ENCODE measurements at places on chromosomes 3 and 15.

- no peak for DNase-seq
Measured at GRCh38 chr3:52120556-52121463, 33.4 kb downstream of the POC1A start.

DNA sequence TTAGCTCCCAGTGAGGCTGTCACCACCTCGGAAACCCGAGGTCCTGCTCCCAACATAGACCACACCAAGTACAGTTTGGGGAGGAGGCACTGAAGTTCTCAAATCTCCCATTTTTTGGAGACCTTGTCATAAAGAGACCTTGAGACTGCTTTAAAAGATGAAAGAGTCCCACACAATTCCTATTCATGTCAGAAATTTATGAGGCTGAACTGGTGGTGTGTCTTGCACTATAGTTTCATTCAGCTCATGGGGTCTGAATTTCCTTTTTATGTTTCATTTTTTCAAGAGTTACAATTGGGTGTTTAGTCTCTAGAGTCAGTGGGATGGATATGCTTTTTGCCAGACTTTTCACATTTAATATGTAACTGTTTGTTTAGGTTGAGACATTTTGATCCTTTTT is 318.1 kb upstream of the LRRFIP2 start:
- no peak for DNase-seq

GRCh38 chr3:160115387-160115786 is 109.8 kb upstream of the C3orf80 start:
- DNase-seq: no peak

DNA sequence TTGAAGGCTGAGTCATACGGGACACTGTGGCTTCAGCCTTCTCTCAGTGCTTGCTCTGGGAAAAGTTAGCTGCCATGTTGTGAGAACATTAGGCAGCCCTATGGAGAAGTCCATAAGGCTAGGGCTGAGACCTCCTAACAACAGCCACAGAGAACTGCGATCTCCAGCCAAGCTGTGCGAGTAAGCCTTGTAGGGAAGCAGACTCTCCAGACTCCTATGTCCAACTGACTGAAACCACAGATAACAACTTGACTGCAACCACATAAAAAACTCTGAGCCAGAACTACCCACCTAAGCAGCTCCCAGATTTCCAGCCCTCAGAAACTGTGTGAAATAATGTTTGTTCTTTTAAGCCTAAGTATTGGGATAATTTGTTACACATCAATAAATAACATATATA is 40.7 kb downstream of the DENND6A start:
- DNase-seq: no peak

DNA sequence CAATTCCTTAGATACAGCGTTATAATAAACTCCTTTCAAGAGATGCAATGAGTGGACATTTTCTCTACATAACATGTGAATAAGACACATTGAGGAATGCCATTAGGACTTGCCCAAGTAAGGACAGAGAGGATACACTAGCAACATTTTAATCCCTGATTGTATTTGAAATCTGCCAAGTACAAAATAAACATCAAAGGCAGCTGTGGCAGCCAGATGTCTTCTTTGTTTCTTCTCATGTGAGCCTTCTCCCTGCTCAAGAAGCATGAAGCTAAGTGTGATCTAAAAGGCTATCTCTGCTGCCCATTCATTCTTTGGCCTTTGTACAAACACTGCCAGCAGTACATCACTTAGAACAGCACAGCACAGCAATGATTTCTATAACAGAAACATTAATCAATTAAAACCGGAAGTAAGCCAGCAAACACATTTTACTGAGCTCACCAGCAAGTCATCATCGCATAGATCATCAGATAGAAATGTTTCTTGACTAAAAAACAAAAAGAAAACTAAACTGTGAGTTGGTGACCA is 364.0 kb downstream of the CNTN6 start:
- DNase-seq: no peak

GRCh38 chr15:42157981-42158765 is 1.7 kb upstream of the PLA2G4F start:
- DNase-seq: peak; percentile 61

DNA sequence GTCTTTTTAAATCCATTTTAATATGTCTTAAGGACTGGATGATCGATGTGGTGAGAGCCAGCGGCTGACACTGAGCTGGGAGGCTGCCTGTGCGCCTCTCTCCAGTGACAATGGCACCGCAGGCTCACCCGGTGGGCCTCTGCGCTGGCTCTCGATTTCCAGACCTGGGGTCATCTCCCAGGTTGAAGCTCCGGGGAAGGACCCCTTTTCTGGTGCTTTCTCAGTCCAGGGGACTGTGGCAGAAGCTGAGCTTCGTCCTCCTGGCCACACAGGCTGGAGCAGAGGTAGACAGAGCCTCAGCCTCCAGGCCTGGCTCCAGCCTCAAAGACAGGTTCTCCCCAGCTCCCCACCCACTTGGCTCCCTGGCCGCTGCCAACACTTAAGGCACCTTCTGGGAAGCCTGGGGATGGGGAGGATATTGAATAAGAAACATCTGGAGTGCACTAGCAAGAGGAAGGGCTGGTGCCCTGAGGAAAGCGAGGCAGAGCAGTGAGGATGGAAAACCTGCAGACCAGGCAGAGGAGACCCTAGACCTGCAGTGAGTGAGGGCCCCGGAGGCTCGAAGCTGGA is 154.2 kb upstream of the SMAD3 start:
- no peak for DNase-seq
